ENCODE measurements at places on chromosomes 3 and 15. TPM values are rescaled to one million over a fixed set of nuclear protein-coding genes. Genes with fewer than 3 reads are reported as not detected.

CLDN18 gene
- total RNA-seq, result not detected

SNTN gene
- total RNA-seq, result not detected

- H3K27ac ChIP-seq, result no peak overlapping the region
- peaks cover 2% of the 10 kb centered on the region for H3K36me3 ChIP-seq
- no peak for DNase-seq
- H3K27me3 ChIP-seq, result no peaks in the 10 kb centered on the region
- no peaks in the 10 kb centered on the region for H3K4me1 ChIP-seq
These were observed 25.8 kb downstream of the USP4 start for GRCh38 chr3:49313896-49314688.

DNA sequence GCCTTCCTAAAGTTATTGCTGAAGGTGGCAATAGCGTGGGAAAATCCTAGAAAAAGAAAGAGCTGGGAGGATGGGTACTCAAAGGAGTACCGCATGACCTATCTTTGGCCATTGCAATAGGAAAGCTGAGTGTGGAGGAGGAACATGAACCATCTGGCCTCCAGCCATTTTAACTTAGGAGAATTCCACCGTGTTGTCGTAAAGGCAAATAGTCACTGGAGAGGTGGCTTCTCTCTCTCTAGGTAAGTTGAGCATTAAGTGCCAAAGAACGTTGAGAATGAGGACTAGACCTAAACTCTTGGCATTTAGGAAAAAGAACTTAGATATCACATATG, 16.1 kb upstream of the CMTM7 start:
- H3K36me3 ChIP-seq, result no peaks in the 10 kb centered on the region
- H3K27ac ChIP-seq, result no peak overlapping the region
- no peaks in the 10 kb centered on the region for H3K4me1 ChIP-seq
- H3K4me3 ChIP-seq, result no peak overlapping the region

DNA sequence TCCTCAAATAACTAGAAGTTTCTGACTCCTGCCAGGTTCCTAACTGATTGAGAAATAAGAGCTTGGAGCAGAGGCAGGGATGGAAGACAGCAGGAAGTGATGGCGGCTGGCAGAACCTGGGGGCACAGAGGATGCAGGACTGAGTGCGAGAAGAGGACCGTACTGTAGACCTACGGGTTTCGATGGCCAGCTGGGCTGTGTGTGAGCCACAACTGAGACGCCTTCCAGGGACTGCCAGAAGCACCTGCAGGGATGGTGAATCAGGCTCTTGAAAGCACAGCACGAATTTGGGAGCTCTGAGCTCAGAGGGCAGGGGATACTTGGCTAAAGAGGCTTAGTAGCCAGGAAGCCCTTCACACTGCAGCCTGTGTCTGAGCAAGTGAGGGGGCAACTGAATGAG, 165.6 kb downstream of the ABHD5 start:
- no peaks in the 10 kb centered on the region for H3K4me1 ChIP-seq
- no peak for DNase-seq
- no peak overlapping the region for H3K27ac ChIP-seq
- no peaks in the 10 kb centered on the region for H3K27me3 ChIP-seq
- no peak overlapping the region for H3K4me3 ChIP-seq
- no peaks in the 10 kb centered on the region for H3K36me3 ChIP-seq
